ENCODE measurements at places on chromosomes 2 and 18.

GRCh38 chr2:18186816-18187613 is 308.5 kb downstream of the KCNS3 start:
- DNase-seq, result no peak

DNA sequence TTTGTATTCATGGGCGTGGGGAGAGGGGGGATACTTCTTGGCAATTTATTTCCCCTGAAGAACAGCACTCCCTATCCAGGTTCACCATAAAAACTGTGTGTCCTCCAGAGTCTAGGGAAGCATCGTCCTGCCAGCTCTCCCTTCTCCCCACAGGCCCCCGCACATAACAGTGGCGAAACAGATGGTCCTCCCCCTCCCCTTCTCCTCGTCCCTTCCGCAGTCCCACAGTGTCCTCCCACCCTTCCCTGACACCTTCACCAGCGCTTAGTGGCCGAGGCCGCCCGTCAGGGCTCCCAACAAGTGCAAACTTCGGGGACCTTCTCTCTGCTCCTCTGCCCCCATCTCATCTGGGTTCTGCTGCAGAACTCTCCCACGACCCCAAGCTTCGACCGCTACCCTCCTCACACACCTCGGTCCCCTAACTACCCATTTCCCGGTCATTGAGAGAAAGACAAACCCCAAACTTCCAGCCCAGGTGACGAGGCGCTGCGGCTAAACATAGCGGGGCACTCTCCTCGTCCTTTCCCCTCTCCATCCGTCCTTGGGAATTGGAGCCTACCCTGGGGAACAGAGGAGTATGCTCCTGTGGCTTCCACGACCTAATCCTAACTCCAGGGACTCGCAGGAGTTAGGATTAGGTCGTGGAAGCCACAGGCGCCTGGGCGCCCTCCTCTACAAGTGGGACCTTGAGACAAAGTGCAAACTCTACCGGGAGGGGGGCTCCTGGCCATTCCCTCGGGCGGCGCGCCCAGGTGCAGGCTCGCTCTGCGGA is 971 bp downstream of the ZNF385B start:
- DNase-seq, result peak; percentile 32

DNA sequence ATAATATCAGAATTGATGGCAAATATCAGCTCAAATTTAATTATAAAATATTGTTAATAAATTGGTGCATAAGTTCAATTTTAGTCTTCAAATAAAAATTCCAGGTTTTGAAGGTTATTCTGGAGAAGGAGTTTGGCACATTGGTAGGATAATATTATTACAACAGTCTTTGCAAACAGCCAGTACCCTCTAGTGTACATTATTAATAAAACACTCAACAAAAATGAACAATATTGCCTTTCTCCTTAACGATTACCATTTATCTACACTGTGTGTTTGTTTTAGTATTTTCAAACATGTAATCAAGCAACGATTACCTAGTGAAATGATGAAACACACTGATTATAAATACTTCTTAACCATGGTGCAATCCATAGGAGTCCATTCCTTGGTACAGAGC is 334.0 kb upstream of the FSIP2 start:
- no peak for DNase-seq

GRCh38 chr18:55252053-55252675 is 292.9 kb upstream of the CCDC68 start:
- DNase-seq, result no peak

GRCh38 chr2:28011322-28011737 is 120.8 kb downstream of the BABAM2 start:
- no peak for DNase-seq

GRCh38 chr2:224264259-224264658 is 137.6 kb downstream of the FAM124B start:
- no peak for DNase-seq

GRCh38 chr2:26769089-26769761 is 5.1 kb downstream of the SLC35F6 start:
- DNase-seq, result peak; percentile 53

- DNase-seq, result no peak
Observed at GRCh38 chr2:74546004-74546403, 7.7 kb downstream of the LOXL3 start.

DNA sequence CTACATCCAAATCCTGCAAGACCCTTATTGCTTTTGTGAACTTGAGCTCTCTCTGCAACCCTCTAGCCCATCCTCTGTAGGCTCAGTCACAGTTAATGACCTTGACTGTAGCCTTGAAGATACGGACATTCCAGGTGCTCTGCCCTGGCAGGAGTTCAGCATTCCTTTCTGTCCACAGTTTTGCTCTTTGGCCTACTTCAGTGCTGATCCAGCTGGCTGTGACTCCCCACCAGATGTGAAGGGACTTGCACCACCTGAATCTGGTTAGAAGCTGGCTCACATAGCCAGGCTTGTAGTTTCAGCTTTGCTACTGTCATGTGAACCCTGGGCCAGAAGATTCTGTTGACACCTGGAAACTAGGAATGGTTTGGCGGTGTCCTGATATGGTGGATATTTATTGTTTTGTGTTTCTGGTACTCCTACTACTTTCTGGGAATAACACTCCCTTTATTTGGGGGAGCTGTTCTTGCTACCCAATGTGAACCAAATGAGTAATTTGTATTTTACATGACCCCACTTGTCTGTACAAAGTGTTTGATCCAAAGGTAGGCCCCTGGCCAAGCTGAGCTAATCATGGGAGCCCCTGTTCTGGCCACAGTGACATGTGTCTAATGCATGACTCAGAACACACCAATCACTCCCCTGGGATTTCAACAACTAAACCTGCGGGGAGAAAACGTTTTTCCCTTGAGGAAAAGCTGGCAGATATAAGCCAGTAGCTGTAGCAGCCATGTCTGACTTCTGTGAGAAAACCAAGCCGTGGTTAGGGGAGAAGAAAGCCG is 73.4 kb downstream of the CDCA7 start:
- DNase-seq, result no peak

DNA sequence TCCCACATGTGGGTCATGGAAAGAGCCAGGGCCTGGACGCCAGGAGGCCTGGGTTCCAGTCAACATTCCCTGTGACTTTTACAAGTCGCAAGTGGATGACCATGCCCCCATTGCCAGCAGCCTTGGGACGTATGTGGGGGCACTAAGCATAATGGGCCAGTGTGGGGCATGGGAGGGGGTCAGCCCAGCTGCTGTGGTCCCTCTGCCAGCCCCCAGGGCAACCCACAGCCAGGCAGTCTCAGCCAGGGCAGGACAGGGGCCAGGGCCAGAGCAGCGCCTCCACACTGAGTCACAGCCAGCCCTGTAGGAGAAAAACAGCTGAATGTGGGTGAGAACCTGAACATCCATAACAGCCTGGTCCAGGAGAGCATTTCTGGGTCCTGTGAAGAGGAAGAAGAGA is 173.2 kb downstream of the GFPT1 start:
- DNase-seq, result no peak

GRCh38 chr2:42685303-42685702 is 78.6 kb downstream of the OXER1 start:
- DNase-seq, result no peak

DNA sequence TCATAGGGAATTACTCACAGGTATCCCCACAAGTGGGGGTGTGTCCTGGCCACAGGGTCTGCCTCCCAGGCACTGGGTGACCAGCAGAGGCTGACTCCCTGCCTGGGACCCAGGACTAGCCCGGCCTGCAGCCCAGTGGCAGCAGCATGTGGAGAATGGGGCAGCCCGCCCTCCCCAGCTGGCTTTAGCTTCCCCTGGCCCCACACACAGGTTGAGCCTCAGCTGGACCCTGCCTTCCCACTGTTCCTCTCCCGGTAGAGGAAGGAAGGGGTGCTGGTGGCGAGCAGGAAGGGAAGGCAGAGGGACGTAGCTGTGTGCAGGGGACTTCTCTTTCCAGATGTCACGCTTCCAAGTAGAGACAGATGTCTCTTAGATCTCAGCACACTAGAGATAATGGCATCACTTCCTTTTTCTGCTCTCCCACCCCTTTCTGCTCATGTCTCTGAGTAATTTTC is 51.4 kb downstream of the EMILIN2 start:
- no peak for DNase-seq

GRCh38 chr2:212384027-212384426 is 154.6 kb downstream of the ERBB4 start:
- no peak for DNase-seq

- no peak for DNase-seq
Observed at GRCh38 chr18:26503382-26503781, 45.0 kb downstream of the KCTD1 start.

- DNase-seq, result no peak
Observed at GRCh38 chr18:48657447-48658120, 118.8 kb downstream of the CTIF start.

GRCh38 chr2:192215096-192215877 is 20.6 kb upstream of the TMEFF2 start:
- no peak for DNase-seq

GRCh38 chr18:44986933-44987332 is 306.2 kb downstream of the SETBP1 start:
- DNase-seq, result no peak

DNA sequence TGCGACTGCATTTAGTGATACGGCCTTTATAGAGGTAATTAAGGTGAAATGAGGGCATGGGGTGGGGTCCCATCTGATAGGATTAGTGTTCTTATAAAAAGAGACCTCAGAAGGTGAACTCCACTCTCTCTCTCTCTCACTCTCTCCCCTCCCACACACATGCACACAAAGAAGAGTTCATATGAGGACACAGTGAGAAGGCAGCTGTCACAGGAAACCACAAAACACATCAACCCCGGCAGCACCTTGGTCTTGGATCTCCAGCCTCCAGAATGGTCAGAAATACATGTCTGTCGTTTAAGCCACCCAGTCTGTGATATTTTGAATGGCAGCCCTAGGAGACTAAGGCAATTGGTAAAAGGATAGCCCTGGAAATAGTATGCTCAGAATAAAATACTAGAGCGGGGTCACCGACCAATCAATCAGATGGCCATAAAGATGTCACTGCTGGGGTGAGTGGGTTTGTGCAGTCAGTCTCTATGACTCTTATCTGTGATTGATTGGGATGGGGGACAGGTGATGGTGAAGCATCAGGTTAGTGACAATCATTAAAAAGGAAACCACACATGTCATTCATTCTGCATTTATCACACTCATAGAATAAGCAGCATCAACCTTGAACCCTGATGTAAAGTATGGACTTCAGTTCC is 118.9 kb upstream of the POU3F3 start:
- DNase-seq, result no peak

DNA sequence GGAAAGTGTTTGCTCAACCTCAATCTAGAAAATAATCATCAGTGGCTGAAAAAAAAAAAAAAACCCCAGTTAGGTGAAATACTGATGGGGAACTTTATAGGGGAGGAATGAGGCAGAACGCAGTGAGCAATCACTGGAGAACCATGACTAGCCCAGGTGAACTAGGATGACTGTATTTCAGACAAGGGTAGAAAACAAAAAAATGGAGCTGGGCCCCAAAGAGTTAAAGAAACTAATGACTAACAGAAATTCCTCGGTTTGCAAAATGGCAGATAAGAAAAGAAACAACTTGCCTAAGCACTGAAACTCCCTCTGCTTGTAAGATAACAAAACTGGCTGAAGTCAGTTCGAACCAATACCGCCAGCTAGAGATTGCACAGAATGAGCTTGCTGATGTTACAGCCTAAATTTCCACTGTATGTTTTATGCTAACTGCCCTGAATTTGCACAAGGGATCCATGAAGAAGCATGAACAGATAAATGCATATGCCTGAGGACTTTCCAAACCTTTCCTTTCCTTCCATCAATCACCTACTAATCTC is 245.9 kb downstream of the METTL4 start:
- DNase-seq, result no peak

- DNase-seq, result no peak
Observed at GRCh38 chr2:12959935-12960334, 243.2 kb downstream of the TRIB2 start.

- DNase-seq, result no peak
Observed at GRCh38 chr18:33804258-33804657, 226.2 kb downstream of the ASXL3 start.

DNA sequence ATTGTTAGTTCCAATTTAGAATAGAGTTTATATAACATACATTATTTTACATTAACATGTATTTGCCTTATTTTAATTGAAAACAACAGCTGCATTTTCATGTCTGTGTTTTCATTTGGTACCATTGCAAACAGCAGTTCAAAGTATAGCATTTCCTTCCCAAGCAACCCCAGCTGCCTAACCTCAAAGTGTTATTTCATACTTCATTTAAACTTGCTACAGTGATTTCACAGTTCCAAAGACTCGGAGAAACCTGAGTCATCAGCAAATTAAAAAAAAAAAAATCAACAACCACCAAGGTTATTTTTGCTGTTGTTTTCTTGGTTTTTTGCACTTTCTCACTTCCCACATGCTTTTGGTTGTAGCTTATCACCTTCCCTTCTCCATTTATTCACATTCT is 236.5 kb upstream of the SPHKAP start:
- DNase-seq, result no peak

DNA sequence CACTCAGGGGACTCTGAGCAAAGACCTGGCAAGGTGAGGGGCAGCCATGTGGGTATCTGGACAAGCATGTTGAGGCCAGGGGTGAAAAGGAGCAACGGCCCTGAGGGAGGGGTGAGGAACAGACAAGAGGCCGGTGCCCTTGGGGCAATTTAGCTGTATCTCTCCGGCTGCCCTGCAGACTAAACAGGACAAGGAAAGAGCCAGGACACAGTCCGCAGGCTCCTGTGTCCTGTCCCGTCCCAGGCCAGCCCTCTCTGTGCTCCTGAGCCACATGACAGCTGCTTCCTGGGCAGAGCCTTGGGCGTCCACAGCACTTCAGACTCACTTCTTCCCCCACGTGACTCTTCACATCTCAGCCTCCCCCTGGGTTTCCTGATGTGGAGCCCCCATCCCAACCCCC is 206.1 kb downstream of the KLHL29 start:
- no peak for DNase-seq

DNA sequence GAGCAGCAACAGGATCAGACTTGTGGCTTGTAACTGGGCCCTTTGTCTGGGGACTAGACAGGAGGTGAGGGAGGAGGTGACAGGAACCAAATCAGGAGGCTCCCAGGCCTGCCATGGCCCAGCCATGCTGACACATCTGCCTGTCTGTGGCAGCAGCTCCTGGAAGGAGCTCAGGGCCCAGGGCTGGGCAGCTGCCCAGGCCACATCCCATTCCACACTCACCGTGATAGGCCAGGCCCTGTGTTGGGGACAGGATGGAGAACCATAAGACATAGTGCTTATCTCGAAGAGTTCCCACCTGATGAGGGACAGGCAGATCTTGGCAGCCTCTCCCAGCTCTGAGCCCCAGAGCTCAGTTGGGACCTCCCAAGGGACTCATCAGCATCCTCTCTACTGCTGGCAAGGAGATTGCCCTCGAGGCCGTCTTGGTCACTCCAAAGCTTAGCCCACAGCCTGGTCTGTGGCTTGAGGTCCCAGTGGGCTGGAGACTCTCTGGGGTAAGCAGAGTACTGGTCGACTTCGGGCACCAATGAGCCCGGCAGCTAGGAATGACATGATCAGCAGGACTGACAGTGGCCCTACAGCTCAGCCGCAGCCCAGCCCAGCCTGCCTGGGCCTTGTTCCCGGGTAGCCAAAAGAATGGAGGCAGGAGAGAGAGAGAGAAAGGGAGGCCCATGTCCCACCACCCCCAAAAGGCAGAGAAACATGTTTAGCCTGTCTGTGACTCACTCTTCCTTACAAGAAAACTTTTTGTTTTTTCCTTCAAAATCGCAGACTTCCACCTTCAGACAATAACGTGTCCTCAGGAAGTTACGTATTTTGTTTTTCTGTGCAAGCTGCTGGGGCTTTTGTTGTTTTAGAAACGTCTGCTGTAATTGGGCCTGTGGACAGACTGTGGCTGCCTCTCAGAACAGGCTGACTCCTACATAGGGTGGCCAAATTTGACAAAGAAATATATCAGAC is 82.1 kb downstream of the HS1BP3 start:
- DNase-seq, result no peak

GRCh38 chr2:78431241-78431640 is 594.3 kb upstream of the REG3G start:
- no peak for DNase-seq

Data from anterior cingulate cortex (tissue), 58 donors.